ENCODE measurements at places on chromosomes 2 and 18. TPM values are rescaled to one million over a fixed set of nuclear protein-coding genes. Genes with fewer than 3 reads are reported as not detected.

ITGA4 gene
- 11.3 TPM for total RNA-seq

CTAGE1 gene
- not detected for total RNA-seq

SPP2 gene
- not detected for total RNA-seq

HMSD gene
- total RNA-seq: 0.06 TPM

REG1A gene
- not detected for total RNA-seq

MAL gene
- total RNA-seq: 0.29 TPM

KCNE4 gene
- total RNA-seq: 2.0 TPM

NR4A2 gene
- total RNA-seq: not detected

MAP3K20 gene
- total RNA-seq: 27.7 TPM

HOXD13 gene
- 20.7 TPM for total RNA-seq

SAG gene
- total RNA-seq: not detected

TTN gene
- total RNA-seq: not detected

UGT1A6 gene
- 1.1 TPM for total RNA-seq

GDF7 gene
- 0.11 TPM for total RNA-seq

CFAP221 gene
- 2.0 TPM for total RNA-seq

EPB41L3 gene
- 64.6 TPM for total RNA-seq

MARCO gene
- not detected for total RNA-seq

NEURL3 gene
- total RNA-seq: 1.2 TPM

RSAD2 gene
- 5.8 TPM for total RNA-seq

ASXL3 gene
- total RNA-seq: 0.29 TPM

ELOA2 gene
- not detected for total RNA-seq
